Islet precursor cell (in vitro differentiated cells): ENCODE measurements at places on chromosomes 13 and 19.

- no peak for DNase-seq
Measured at GRCh38 chr13:74101436-74101835, 32.8 kb downstream of the KLF12 start.

DNA sequence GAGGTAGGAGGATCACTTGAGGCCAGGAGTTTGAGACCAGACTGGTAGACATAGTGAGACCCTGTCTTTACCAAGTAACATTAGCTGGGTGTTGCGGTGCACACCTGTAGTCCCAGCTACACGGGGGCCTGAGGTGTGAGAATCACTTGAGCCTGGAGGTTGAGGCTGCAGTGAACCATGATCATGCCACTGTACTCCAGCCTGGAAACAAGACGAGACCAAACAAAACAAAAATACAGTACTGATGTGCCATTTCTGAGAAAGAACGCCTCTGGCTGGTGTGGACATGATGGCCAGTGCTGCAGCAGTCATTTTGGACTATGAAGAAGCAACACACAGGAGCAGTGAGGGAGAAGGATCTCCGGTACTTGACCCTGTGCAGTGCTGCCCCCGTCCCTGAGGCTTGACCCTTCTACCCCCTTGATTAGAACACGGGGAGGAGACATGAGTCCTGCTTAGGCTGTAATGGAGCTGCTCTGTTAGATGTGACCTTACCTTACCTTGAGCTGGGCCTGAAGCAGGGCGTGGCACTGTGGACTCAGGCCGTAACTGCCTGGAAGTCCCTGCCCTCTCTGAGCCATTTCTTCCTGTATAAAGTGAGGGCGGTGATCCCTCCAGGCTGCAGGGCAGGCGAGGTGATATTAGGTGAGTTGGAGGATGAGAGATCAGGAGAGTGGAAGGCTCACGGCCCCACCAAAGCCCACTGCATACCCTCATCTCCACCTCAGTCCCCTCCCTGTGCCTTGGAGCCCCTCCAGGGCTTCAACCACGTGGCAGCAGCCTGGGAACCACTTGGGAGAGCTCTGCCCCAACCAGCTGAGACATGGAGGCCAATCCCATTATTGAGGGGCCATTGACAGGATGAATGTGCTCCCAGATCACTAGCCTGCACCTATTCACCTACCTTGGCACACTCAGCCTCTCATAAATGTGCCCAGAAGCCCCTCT is 5.9 kb downstream of the RPL18A start:
- no peak for DNase-seq

- no peak for DNase-seq
Measured at GRCh38 chr13:77329911-77330584, 3.2 kb upstream of the MYCBP2 start.

DNA sequence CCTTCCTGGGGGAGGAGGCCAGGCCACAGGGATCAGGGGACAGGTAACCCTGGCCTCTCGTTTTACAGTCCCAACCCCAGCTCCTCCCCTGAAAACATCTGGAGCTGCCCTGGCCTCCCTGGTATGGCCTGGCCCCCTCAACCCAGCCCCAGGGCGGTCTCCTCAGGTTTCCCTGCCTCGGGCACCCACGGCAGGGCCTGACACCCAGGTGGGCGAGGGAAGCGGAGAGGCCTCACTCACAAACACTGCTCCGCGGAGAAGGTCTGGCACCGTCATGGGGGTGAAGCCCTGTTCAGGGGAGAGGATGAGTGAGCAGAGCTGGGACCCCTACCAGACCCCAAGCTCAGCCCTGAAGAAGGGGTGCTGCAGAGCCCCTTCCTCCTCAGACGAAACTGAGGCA is 6.5 kb upstream of the CCER2 start:
- DNase-seq, result peak; percentile 50

DNA sequence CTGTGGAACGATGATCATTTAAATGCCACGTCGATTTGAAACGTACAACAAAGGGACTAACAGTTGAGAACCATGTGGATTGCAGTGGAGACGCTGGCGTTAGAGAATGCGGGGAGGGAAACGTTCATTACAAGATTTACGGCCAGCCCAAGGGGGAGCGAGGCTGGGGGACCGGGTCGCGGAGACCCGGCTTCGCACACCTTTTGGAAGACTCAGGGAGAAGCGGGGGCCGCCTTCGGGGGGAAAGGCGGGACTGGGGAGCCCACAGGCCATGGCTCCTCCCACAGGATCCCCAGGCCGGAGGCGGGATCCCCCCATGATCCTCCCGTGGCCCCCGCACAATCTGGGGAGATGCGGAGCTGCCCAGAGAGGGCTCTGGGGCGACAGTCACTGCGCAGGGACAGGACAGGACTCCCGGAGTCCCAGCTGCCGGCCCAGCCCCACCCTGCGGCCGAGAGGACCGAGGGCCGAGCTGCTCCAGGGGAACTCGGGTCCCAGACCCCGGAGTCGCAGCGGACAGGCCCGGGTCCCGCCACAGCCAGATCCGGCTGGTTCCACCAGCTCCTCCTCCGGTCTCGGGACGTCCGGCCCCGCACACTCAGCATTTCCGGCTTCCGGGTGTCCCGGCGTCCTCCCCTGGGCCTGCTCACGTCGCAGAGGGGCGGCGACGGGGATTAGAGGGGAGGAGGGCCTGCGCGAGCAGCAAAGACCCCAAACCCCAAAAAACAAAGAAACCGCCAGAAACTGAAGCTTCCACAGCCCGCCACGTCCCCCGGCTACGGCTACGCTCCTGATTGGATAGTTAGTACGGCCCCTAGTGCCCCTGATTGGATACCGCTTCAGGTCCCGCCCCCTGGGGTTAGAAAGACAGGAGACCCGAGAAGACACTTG is 21.1 kb upstream of the OR10H1 start:
- peak; percentile 46 for DNase-seq
